ENCODE measurements at places on chromosomes 2 and 18.

GRCh38 chr2:10001586-10001985 is 41.8 kb upstream of the KLF11 start:
- DNase-seq = no peak

GRCh38 chr2:222024932-222025880 is 273.6 kb downstream of the PAX3 start:
- DNase-seq = no peak

DNA sequence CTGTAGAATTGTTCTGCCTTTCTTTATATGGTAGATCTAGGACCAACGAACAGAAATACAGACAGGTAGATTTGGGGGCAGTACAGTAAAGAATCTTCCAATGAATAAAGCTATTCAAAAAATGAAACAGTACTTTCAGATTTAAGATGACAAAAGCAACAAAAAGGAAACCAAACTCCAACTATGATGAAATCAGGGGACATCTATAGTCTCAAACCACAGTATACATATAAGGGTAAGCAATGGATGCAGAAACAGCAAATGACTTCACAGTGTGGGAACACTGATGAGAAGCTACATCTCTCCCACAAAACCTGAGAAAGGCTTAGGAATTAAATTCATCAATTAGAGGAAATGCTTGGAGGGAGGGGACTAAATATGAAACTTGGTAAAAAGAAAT is 202.5 kb downstream of the CTNNA2 start:
- no peak for DNase-seq

GRCh38 chr2:238139196-238140039 is 950 bp downstream of the KLHL30 start:
- DNase-seq = no peak

- DNase-seq = no peak
Measured at GRCh38 chr18:32287249-32287648, 97.4 kb downstream of the MEP1B start.

GRCh38 chr2:153179808-153180207 is 298.8 kb downstream of the RPRM start:
- DNase-seq = no peak

GRCh38 chr18:29250259-29250658 is 1073.3 kb upstream of the CDH2 start:
- DNase-seq = no peak

- no peak for DNase-seq
Measured at GRCh38 chr2:70887550-70888246, 48.0 kb upstream of the ATP6V1B1 start.

GRCh38 chr18:7307526-7307925 is 76.6 kb downstream of the LRRC30 start:
- DNase-seq = no peak

DNA sequence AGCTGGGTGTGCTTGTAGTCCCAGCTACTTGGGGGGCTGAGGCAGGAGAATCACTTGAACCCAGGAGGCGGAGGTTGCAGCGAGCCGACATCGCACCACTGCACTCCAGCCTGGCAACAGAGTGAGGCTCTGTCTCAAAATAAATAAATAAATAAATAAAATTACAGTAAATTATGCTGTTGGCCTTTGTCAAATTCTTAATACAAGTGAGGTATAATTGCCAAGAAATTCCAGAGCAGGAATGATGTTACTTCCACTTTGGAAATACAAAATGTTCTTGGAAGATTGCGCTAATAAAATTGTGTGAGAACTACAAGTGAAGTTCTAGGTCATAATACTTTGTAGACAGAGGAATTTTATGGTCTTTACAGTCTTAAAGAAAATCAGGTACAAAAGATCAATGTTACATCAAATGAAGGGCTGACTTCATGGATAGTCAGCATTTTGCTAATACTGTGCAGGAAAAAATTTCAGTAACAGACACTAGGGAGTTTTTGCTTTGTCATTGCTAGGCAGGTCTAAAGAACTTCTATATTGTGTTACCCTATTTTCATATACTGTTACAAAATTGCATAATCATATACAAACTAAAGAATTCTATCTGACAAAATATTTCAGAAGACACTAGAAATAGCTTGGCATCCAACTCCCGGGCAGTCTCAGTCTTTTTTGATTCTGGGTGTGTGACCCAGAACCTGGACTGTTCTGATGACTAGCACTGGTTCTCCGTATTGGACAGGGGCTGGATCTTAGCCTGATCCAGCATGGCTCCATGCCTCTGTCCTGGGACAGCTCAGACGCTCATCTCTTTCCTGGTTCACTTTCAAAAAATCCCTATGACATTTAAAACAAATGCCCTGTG is 76.0 kb upstream of the STK17B start:
- no peak for DNase-seq

DNA sequence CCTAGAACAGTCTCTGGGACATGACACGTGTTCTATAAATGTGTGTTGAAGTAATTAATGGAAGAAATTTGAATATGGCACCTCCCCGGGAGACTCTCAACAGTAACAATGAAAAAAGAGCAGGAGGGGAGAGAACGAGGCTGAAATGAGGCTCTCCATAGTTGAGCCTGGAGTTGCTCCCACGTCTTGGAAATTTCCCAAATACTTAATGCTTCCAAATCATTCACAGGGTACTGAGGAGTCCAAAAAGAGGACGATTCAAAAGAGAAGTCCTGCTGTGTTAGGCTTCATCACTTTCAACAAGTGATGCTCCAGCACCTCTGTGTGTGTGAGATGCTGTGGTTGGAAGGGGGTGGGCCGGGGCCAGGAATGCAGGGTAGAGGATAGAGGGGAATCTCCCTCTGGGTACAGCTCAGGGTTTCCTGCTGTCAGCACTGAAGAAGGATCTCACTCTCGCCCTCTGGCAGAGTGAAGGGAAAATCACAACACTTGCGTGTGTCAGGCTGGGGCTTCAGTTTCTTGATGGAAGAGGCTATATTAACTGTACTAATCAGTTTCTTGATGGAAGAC is 18.1 kb upstream of the ZNF407 start:
- DNase-seq = no peak

- DNase-seq = no peak
Measured at GRCh38 chr2:74525717-74526648, at the start of gene DQX1. Gene DQX1 (minus strand): TSS chr2:74526231. CDS start chr2:74525729, 502 bp downstream.

DNA sequence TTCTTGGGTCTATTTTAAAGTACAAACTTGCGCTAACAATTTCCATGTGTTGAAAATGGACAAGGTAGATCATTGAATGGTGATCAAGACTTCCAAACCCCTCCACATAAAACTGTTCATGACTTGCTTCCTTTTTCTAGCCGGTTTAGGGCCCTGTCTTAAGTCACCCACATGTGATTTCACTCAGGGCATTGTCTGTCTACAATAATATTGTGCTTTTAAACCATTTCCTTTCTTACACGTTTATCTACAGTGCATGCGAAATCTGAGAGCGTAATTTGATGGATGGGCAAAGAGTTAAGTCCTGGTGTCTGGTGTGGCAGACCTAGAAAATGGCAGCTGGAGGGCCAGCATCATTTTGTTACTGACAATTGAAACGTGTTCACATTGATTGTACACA is 2.0 kb upstream of the ZNF516 start:
- no peak for DNase-seq

- DNase-seq = no peak
Measured at GRCh38 chr2:36831185-36831584, 134.7 kb downstream of the VIT start.

- no peak for DNase-seq
Measured at GRCh38 chr18:45686891-45687611, 36.9 kb upstream of the SLC14A1 start.

GRCh38 chr2:235555371-235555770 is 61.5 kb downstream of the AGAP1 start:
- no peak for DNase-seq

DNA sequence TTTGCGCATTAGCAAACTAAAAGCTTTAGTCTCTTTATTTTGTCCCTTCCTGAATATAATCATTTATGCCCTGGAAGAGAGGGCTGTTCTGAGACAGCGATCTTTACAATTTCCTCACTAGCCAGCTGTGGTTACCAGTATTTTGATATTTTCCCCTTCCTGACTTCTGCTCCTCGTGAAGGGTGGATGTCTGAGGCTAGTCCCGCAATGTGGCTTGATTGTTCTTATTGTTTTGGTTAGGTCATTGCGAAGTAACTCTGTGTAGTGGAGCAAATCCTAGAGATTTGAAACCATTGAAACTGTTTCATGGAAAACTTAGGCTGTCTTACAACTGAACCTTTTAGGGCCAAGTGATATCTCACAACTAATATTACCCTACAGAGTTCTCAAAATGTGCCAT is 2.4 kb downstream of the MRPL33 start:
- DNase-seq = no peak

DNA sequence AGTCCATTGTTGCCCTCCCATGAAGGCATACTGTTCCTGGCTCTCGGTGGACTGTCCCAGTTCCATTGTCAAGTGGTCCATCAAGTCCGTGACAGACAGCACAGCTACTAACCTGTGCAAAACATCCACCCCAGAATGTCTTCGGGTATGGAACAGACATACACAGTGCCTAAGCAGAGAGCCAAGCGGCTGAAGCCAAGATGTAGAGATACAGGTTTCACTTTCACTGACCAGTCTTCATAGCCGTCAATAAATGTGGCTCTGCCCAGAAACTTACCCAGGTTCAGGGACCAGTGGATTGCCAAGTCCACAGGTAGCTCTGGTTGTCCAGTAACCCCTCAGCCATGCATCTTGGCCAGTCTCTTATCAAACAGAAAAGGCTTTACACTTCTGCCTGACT is 10.7 kb upstream of the PAPOLG start:
- no peak for DNase-seq

- DNase-seq = no peak
Measured at GRCh38 chr2:177180269-177181000, 32.2 kb upstream of the HNRNPA3 start.

DNA sequence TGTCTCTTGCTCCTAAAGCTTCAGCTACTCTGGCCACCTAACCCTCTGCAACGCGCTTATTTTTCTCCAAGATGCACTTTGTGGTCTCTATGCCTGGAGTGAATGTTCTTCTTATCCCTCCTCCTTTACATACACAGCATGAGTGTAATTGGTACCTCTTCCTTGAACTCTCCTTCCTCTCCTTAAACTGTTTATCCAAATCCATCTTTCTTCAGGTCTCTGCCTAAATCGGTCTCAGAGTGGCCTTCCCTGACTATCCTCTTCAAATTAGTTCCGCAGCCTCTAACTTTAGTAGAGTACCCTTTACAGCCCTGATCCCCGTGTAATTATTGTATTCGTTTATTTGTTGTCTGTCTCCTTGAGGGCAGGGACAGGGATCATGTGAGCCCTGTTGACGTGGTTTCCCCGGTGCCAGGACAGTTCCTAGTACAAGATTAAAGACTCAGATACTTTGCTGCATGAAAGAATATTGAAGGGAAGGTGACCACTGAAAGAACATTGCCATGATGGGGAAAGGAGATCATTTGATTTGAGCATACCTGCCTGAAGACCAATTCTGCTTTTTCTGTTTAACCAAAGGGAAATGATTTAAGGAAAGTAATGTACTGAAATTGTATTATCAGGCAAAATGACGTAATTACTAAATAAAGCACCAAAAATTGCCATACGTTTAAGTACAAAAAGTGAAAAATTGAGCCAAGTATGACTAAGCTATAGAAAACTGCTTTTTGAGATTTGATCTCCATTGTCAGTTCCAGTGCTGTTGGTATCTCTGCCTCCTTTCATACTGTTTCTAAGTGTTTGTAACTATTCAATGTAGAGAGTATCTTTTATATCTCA is 1.2 kb downstream of the CNOT9 start:
- no peak for DNase-seq

DNA sequence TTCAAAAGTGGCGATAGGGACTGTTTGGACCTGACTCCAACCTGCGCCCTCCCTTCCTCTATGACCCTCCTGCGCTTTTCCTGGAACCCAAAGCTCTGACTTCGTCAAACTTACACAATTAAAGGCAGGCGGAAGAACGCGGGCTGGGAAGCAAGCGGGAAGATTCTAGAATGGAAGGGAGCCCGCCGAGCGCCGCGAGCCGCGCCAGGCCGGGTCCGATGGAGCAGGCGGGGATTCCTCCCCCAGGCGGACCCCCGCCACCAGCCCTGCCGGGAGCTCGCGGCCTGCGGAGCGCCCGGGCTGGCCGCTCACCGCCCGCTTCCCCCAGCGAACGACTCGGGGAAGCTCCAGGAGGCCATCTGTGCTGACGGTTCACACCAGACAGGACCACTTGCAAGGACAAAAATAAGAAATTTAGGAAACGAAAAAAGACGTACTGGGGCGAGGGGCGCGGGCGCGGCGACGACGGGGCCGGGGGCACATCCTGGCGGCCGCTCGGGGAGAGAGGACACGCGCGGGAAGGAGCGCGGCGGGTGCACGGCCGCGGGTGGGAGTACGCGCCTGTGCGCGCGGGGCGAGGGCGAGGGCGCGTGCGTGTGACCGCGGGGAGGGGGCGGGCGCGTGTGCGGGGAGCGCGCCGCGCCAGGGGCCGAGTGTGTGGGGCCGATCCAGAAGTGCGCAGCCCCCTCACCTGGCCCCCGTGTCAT is 1.1 kb upstream of the SALL3 start:
- DNase-seq = no peak

GRCh38 chr2:238831177-238831576 is 16.7 kb upstream of the TWIST2 start:
- no peak for DNase-seq

- no peak for DNase-seq
Measured at GRCh38 chr18:45958730-45959129, 8.4 kb downstream of the EPG5 start.

DNA sequence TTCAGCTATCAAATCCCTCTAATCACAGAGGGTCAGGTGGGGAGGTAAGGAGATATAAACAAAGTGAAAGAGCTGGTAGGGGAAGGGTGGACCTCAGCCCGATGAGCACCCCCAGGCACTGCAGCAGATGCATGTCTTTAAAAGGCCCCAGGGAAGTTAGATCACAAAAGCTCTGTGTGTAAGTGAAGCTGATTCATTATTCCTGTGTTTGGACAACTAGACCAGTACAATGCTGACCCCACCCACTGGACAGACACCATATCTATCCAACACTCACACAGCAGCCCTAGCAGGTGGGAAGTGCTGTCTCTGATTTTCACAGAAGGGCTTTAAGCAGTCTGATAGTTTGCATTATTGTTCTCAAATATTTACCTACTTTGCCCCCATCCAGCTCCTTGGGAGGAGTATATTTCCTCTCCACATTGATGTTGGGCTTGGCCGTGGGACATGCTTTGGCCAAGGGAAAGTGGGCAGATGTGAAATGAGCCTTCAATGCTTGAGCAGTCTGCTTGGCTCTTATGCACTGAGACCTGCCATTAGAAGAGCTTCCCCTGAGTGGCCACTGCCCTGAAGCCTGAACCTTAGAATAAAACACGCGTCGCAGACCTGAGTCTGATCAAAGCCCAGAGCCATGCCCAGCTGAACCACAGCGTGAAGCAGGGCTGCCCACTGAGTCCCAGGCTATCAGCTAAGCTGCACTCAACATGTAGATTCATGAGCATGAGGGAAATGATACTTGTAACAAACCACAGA is 111.4 kb downstream of the COPS8 start:
- no peak for DNase-seq

DNA sequence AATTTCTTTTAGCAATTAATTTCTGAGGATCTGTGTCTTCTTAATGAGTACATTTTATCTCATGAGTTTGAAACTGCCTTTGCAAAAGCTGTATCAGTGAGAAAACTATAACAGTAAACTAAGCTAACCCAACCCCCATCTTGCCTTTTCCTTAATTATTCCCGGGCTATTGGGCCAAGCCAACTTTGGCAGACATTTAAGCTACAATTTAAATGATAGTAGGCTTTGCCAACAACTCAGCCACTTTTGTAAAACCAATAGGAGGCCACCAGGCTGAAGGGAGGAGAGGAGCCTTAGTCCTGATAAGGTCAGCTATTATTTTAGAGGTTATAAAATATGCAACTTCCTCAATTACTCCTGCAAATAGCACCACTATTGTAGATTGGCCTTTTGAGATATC is 218.0 kb upstream of the KCNJ3 start:
- no peak for DNase-seq

GRCh38 chr2:127187081-127187775 is 32.9 kb downstream of the CYP27C1 start:
- no peak for DNase-seq
